ENCODE measurements at places on chromosomes 16 and 17.
A peak's percentile ranks its signal among the peaks of the same experiment; 100 is the strongest.

DNA sequence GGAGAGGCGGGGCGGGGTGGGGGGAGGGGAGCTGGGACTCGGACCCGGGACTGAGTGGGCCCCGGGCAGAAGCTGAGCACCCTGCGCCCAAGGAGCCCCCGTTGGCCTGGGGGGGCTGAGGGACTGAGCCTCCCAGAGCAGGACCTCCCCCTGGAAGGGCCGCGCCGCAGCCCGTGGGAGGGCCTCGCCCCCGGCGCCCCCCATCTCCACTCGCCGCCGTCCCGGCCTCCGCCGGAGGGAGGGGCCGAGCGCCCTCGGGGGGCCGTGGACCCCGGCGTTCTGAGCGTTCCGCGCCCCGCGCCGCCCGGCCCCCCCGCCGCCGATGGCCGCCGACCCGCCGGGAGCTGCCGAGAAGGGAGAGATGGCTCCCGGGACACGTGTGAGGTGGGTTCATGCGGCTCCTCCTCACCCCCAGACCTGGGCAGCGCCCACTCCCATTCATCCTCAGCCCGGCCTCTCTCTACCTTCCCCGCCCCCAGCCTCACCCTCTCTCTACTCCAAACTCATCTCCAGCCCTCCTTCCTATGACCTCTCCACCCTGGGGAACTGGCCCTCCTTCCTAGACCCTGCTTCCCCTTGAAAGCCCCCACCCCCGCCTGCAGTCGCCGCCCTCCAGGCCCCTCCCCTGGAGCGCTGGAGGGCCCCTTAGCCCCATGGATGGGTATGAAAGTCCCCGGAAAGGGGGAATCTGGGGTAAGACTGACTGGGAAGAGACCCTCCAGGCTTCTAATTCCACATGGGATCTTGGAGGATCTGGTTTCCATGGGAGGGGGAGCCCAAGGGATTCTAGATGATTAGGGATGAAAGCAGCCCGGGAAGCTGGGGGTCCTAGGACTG, 922 bp downstream of the FBXL19 start:
- DNase-seq = no peak

DNA sequence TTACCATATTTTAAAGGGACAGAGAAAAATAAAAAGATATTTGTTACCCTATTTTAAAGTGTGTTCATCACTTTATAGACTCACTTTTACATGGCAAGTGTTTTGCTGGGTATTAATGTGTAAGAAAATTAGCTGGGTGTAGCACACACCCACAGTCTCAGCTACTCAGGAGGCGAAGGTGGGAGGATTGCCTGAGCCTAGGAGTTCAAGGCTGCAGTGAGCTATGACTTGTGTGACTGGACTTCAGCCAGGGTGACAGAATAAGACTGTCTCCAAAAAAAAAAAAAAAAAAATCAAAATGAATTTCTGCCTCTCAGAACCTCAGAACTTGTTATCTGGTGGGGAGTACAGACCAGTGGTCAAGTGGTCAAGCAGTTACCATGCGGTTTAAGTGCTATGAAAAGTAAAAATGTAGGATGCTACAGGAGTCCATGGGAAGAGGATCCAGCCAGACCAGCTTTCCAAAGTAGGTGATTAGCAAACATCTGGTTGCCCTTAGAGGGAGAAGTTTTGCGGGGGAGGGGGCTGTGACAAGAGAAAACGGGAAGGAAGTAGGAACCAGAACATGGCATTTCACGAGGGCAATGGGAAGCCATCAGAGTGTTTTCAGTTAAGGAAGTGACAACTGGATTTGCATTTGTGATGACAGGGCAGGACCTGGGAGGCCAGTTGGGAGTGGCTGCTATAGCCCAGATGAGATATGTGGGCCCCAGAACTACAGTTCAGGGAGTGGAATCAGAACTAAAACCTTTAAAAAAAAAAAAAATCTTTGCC, 13.9 kb downstream of the CNEP1R1 start:
- DNase-seq = no peak

DNA sequence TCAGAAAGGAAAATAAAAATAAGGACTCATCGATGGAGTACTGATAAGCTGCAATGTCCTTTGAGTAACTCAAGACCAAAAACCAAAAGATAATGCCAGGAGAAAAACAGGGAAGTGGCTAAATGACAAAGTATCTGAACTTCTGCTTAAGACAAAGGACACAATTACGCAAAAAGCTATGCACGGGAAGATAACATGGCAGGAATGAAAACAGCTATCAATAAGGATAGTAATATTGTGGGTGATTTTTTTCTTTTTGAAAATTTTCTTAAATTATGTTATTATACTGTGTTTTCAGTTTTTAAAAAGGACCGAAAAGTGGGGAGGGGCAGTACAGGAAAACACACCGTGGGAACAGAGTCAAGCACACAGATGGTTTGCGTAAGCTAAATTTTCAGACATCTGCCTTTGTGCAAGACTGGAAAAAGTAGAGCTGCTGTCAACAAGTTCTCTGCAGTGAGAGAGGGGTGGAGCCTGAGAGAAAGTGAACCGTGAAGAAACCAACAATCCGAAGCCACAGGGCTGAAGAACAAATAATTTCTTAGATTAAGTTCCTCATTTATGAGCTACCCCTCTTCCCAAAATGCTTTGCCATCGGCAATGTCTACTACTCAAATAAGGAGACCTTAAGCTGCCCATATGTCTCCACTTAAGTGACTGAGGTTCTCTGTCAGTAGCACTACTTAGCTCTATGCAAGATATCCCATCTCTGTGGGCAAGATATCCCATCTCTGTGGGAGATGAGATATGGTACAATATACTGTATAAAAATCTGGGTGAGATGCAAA, 99.9 kb upstream of the CORO6 start:
- DNase-seq = peak; percentile 37

GRCh38 chr17:50721194-50722010, 2.0 kb downstream of the LUC7L3 start:
- DNase-seq = peak; percentile 35

GRCh38 chr17:30236766-30237165, 1.3 kb upstream of the SLC6A4 start:
- DNase-seq = no peak

- DNase-seq = no peak
These were observed 55.4 kb downstream of the TNFRSF13B start for GRCh38 chr17:16916557-16916920.

DNA sequence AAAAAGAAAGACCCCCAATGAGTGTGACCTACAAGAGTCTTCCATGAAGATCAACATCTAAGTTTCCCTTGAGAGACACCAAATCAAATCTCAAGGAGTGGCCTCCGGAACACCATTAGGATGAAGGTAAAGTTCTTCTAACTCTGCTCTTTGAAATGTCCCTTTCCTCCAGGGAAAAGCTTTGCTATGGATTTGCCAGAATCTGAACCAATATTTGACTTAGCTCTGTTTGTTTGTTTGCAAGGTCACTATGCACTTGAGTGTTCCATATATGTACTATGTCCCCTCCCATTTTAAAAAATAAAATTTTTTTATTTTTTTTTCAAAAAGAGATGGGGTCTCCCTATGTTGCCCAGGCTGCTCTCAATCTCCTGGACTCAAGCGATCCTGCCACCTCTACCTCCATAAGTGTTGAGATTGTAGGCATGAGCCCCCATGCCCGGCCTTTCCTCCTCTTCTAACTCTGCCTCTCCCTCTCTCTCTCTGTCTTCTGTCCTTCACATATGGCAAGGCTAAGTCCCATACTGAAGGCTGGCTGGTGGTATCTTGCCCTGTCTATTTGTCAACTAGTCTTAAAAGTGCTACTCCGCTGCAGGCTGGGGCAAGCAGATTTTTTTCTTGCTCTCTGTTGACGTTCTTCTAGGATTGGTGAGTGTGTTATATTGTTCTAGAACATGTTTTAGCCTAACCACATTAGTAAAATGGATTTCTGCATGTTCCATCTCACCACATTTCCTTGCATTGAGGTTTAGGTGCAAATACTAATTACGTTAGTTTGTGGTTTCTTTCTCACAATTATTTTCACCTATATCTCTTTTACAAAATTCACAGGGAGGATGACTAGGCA, 276.7 kb upstream of the DYNLRB2 start:
- no peak for DNase-seq

GRCh38 chr16:69386596-69386995, 789 bp upstream of the TERF2 start:
- no peak for DNase-seq

- DNase-seq = no peak
These were observed 26.7 kb downstream of the VPS35L start for GRCh38 chr16:19582050-19582831.

DNA sequence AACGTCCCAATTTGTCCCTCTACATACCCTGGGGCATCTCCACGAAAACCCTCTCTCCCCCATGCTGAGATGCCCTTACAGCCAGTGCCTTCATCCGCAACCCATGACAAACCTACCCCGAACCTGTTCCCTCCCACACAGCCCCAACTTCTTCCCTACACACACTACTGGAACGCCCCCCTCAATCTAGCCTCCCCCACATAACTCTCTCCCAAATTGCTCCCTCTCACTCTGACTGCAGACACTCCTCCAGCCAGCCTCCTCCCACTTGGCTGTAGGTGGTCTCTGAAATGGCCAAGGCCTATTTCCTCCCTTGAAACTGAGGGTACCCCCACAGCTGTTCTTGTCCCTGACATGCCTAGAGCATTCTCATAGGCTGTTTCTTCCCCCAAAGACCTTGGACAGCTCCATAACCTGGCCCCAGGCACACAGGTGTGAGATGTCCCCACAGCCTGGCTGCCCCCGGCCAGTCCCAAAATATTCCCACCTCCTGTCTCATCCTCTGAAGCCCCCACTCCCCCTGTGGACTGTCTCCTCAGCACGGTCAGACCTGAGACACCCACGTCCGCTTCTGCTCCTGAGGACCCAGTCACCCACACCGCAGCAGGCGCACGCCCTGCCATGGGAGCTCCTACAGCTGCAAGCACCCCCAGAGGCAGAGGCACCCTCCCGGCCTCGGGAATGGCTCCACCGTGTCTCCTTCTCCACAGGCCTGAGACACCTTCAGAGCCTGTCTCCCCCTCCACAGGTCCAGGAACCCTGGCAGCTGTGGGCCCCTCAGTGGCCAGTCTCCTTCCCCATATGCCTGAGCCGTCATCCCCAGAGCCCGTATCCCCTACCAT, 3.7 kb downstream of the KIAA0753 start:
- DNase-seq = no peak

DNA sequence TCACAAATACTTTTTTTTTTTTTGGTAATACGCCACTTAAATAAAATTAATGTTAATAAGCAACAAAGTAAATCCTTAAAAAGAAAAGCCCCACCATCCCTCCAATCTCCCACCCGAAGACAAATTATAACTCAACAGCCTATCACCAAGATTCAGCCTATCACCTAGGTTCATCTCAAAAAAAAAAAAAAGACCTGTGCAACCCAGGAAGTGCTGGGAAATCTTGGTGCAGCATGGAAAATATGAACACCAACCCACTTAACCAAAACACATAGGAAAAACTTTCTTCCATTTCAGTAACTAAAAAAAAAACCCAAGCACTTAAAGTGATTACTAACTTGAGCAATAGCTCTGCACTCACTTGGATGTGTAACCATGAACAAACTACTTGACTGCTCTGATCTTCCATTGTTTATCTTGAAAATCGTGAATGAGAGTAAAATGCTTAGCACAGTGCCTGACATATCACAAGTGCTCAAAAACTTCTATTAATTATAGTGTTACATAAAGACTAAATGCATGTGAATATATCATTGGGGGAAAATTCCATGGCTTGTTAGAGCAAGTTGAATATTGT, 90.4 kb downstream of the STH start:
- no peak for DNase-seq

GRCh38 chr16:30764086-30764485, 2.0 kb downstream of the RNF40 start:
- no peak for DNase-seq

GRCh38 chr16:29107299-29107698, 122.4 kb downstream of the LAT start:
- no peak for DNase-seq

DNA sequence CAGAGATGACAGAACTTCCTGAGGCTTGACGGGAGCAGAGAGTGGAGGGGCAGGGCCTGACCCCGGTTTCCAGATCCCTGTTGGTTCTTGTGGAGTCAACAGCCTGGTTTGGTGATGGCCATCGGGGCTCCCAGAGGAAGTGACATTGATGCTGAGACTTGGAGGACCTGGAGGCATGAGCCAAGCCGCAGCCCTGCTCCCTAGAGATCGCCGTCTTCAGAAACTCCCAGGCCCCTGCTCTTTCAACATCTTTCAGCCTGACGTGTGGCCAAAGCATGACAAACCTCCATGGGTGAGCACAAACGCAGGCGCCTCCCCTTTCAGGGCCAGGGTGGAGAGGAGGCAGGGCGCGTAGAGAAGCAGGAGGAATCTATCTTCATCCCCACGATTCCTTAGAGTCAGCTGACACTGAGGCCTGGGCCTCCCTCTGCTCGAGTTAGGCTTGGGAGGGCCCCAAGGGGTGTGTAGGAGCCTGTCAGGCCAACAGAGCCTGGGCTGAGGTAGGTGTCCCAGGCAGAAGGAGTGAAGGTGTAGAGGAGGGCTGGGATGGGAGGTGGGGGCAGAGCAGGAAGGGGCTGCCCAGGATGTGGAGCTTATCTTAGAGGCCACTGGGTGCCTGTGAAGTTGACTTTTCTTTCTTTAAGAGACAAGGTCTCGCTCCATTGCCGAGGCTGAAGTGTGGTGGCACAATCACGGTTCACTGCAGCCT, 56.1 kb upstream of the MED9 start:
- DNase-seq = no peak

DNA sequence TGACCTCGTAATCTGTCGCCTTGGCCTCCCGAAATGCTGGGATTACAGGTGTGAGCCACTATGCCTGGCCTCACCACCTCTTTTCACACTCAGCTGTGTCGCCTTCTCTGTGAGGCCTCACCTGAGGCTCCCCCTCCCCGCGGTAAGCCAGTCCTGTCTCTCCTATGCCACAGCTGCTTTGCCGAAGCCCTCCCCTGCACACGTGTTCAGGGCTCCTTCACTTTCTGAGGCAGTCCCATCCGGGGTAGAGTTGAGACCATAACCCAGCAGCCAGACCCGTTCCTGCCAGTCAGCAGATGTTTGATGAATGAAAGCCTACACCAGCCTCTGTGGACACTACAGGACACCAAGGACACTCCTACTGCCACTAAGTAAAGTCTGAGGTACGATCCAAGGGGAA, 10.6 kb downstream of the USP7 start:
- DNase-seq = no peak

GRCh38 chr16:89737341-89738071, 16.2 kb downstream of the ZNF276 start:
- peak; percentile 52 for DNase-seq

DNA sequence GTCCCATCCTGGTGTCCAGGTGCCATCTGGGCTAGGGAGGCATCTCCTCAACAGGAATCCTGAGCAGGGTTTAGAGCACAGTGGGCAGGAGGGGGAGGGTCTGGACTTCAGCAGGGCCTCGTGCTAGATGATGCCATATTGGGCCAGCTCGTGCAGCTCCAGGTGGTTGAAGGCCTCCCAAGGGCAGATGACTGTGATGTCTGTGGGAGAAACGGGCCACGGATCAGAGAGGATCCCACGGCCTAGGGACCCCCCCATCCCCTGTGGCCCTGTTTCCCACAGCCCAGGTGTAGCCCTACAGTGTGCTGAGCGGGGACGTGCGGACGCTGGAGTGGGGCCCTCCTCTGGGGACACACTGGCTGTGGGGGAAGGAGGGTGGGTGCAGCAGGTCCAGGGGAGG, 5.4 kb downstream of the PDE6G start:
- no peak for DNase-seq

GRCh38 chr17:70813355-70813930, 644.1 kb downstream of the KCNJ2 start:
- DNase-seq = no peak

GRCh38 chr17:71325117-71325516, 795.7 kb upstream of the SOX9 start:
- no peak for DNase-seq

All from naive thymus-derived CD8-positive, alpha-beta T cell (primary cell).